ENCODE measurements at places on chromosomes 2 and 18.

GRCh38 chr2:170163411-170164065 is 14.4 kb upstream of the MYO3B start:
- DNase-seq: peak; percentile 11

DNA sequence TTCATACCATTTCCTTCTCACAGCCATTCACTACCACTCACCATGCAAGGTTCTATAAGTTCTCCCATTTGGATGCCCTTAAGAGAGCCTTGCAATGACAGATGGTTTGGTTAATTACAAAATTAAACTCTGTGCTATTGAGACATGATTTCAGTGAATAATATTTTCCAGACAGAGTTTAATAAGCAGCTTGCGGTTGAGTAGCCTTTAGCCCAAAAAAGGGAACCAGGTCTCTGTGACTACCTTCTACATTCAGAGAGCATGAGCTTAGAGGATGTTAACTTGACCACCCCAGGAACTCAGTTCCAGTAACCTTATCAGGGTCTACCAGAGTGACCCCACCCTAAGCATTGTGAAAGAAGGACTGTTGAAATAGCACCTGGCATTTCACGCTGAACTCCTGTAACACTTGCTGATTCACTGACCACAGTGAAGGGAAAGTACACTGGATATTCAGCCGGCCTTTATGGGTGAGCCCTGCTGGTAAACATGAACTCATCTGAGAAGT is 1173.1 kb upstream of the ZEB2 start:
- peak; percentile 91 for DNase-seq

DNA sequence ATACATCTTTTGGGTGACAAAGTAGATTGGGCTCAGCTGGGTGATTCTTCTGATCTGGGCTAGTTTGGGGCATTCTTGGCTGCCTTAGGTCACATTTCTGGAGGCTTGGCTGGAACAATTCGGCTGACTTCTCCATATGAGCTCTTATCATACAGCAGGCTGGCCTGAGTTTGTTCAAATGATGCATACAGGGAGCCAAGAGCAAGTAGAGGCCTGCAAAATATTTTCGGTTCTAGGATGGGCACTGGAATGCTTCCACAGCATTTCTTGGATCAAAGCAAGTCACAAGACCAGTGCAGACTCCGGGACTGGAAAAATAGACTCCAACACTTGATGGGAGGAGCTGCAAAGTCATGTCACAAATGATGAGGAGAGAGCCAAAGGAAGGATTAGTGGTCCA is 98.4 kb downstream of the SCG2 start:
- no peak for DNase-seq

- no peak for DNase-seq
Observed at GRCh38 chr18:49708662-49709346, 104.5 kb downstream of the ACAA2 start.

DNA sequence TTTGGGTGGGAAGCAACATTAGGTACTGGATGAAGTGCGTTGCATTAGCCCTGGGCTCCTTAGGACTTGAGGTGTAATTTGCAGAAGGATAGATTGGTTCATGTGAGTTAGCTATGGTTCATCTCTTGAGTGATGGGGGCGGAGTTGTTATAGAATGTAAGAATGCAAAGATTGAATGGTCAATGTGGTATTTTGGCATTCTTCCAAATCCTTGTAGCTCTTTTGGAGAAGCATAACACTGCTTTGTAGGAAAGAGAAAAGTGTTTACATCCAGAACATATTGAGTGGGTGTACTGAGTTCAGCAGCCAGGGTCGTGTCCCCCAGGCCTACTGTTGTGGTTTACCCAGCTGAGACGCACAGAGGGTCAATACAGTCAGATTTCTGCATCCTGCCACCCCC is 173.5 kb downstream of the FMNL2 start:
- no peak for DNase-seq

DNA sequence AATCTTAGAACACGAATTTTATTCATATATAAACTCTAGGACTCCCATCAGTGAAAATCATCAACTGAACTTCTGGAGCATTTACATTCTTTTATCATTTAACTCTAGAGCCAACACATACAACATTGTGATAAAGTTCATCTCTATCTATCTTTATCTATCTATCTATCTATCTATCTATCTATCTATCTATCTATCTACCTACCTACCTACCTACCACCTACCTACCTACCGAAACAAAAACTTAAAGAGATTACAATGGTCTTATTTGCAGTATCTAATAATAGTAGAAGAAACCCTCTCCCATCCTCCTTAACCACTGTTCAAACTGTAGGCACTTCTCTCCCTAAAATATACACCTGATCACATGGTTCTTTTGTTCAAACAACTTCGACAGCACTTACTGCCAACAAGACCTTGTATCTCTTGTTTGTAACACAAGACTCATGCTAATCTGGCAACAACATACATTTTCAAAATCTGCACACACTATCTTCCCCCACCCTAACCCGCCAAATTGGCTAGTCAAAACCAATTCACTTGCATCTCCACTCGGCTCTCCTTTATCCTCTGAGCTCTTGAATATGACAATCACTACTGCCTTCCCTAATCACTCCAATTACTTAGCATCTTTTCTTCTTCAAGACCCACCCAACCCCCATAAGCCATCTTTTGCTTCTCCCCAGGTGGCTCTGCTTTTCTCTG is 69.0 kb downstream of the GORASP2 start:
- DNase-seq: no peak

- no peak for DNase-seq
Observed at GRCh38 chr2:221073326-221074049, 498.6 kb downstream of the EPHA4 start.

GRCh38 chr2:45220227-45220626 is 211.0 kb upstream of the SIX2 start:
- no peak for DNase-seq

GRCh38 chr2:39733070-39733674 is 45.9 kb downstream of the THUMPD2 start:
- DNase-seq: peak; percentile 62

- DNase-seq: no peak
Observed at GRCh38 chr18:27242392-27243047, 57.4 kb upstream of the CHST9 start.

DNA sequence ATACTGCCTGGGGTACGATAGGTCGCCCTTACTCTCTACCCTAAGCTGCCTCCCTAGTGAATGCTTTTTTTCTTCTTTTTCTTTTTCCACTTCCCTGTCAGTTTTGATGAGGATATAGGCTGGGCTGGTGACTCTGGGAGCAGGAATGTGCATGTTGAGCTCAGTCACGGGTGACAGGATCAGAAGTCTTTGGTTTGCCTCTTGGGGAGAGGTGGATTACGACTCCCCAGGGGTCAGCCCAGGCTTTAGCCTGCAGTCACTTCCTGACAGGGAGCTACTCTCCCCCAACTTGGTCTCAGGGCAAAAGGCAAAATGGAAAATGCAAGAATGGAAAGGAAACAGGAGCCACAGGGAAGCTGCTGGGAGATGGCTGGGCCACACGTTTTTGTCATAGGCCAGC is 57.3 kb downstream of the THNSL2 start:
- no peak for DNase-seq

DNA sequence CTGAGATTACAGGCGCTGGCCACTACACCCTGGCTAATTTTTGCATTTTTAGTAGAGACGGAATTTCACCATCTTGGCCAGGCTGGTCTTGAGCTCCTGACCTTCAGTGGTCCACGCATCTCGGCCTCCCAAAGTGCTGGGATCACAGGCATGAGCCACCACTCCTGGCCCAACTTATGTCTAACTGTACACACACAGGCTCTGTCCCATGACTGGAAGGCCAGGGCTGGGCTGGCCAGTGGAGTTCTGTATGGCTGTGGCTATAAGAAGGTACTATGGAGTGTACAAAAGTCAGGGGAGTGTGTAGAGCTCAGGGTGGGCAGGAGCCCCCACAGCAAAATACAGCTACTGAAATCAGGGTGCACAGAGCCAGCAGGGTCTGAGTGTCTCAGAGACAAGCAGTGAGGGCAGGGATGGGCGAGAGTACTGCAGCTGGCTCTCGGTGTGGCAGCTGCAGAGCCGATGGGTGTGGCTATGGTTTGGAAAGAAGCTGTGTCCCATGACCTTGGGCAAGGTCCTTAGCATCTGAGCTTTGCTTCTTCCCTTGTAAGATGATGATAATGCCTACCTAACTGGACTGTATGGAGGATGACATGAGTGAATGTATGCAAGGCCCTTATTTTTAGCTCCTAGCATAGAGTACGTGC is 10.4 kb upstream of the MSGN1 start:
- DNase-seq: no peak

- DNase-seq: no peak
Observed at GRCh38 chr2:64460330-64460729, 6.4 kb downstream of the LGALSL start.

GRCh38 chr2:13103778-13104493 is 387.2 kb downstream of the TRIB2 start:
- DNase-seq: no peak

DNA sequence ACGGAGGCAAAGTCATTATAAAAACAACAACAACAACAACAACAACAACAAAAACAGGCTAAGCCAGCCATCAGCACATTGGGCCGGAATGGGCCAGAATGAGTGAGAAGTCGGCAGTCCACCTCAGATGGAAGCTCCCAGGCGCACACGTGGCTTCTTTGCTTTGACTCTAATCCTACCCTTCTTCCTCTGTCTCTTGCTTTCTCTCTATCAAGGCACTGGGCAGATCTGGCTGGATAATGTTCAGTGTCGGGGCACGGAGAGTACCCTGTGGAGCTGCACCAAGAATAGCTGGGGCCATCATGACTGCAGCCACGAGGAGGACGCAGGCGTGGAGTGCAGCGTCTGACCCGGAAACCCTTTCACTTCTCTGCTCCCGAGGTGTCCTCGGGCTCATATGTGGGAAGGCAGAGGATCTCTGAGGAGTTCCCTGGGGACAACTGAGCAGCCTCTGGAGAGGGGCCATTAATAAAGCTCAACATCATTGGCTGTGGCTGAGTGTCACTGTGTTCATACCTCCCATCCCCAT is 52.2 kb downstream of the MARCO start:
- DNase-seq: no peak

GRCh38 chr2:27380626-27381545 is at the start of gene ZNF513:
Gene ZNF513 (minus strand): TSS chr2:27380734. CDS start chr2:27380526, 208 bp downstream.
- DNase-seq: peak; percentile 98

Data from suppressor macrophage treated with lipopolysaccharide for 1 hour (primary cell).